ENCODE measurements at places on chromosomes 12 and 14.

DNA sequence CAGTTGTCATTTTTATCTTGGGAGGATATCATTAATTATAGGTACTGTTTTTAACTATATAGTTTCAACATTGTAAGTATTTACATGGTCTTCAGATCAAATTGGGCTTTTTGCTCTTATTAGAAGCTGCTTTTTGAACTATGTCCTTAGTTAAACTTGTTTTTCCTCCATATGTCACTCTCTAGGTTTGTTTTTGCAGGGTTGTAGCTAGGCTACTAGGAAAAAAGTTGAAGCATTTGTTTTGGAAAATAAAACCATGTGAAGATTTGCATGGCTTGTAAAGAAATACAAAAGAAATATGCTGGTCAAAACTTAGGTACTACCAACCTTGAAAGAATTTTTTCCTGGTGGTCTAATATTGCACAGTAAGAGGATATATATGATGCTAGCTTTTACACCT, 3.4 kb downstream of the ARID2 start:
- DNase-seq: no peak

DNA sequence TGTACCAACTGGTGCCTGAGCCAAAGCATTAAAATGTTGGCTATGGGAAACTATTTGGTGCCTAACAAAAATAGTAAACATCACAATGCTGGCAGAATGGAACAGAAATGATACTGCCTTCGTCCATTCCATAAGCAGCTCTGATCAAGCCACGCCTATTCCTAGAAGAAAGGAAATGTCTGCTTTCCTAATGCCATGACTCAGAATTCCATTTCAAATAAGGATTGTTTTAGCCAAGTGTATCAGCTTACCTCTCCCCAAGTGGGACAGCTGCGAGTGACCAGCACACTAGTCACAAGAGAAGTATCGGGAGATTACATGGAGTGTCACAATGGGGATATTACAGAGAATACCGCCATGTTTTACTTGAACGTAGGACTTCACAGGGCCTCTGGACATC, 38.7 kb downstream of the GLT8D2 start:
- DNase-seq: no peak

DNA sequence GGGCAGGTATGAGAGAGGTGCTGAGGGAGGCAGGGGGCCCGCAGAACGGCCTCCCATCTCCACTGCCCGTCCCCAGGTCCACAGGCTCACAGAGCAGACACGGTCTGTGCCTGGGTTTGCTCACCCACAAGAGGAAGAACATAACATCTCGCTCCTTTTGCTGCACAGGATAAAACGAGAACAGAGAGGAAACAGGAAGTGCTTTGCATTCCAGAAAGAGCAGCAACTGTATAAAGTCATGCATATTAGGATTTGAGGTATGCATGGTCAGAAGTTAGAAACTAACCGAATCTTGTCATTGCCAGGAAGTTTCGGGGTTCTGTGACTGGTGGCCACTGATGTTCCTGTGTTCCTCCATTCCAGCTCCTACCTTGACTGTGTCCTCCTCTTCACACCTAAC, 25.0 kb downstream of the NTF3 start:
- DNase-seq: no peak

GRCh38 chr14:104309657-104310369, 171.4 kb downstream of the KIF26A start:
- no peak for DNase-seq

DNA sequence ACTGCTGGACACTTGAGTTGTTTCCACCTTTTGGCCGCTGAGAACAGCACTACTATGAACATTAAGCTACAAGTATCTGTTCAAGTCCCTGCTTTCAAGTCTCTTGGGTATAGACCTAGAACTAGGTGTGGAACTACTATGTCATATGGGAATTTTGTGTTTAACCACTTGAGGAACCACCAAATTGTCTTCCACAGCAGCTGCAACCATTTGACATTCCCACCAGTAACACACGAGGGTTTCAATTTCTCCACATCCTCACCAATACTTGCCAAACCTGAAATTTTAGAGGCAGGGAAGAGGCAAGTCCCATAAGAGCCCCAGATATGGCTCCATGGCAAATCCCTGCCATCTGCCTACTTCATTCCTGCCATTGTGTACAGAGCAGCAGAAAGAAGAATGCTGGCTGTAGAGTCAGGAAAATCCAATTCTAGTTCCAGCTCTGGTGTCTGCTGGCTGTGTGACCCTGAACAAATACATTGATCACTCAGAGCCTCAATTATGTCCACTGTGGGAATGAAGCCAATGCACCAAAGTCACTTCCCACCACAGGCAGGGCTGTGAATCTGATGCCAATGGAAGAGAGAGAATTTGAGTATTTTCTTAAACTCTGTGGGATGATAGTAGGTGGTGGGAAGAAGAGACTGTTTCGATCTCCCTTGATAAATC, 17.8 kb downstream of the PITPNM2 start:
- no peak for DNase-seq

GRCh38 chr12:68065163-68065562, 75.9 kb downstream of the IFNG-AS1 start:
- DNase-seq: no peak

- no peak for DNase-seq
Observed at GRCh38 chr12:114649585-114649984, 34.4 kb downstream of the TBX3 start.

DNA sequence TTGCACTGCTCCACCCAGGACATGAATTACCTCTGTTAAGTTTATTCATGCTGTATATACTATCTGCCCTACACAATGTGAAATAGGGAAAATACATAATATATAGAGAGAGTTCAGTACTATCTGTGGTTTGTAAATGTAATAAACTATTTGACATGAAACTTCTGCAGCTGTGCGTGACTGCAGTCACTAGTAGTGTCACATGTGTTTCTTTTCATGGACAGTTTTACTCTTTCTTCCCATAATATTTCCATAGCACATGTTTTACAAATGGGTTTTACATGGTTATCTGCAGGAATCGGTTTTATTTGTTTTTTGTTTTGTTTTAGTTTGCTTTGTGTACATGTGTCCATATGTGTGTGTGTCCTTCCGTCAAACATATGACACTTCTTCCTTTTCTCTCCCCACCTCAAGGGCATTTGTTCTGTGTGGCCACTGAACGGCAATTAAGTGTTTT, 1644.1 kb upstream of the FLRT2 start:
- DNase-seq: no peak

DNA sequence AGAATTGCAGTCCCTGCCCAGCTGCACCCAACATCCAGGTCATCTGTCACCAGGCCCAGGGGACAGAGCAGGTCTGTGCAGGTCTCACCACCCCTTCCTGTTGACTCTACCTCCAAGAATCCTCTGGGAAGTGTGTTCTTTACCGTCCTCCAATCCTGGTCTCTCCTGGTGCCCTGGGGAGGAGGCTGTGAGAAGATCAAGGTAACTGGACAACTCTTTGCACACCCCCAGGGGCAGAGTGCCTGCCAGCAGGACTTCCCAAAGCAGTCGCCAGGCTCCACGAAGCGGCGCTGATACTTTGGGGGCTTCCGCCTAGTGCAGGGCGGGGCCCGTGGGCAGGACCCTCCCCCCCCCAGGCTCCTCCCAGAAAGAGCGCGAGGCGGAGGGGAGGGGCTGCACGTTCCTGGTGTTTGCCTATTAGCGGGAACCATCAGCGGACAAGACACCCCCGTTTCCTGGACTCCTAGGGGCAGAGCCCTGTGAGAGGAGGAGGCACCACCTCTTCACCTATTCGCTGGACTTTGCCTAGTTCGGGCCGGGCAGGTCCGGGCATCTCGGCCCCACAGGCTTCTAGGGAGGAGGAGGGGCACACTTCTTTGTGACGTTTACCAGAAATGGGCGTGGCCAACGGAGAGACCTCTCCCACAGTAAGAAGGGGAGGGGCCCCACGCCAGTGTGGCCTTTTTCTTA, 918.0 kb downstream of the AACS start:
- DNase-seq: no peak

- DNase-seq: no peak
Observed at GRCh38 chr14:94128216-94128839, 1.1 kb downstream of the IFI27L2 start.

GRCh38 chr12:53208877-53209463, 1.9 kb upstream of the ITGB7 start:
- no peak for DNase-seq

- no peak for DNase-seq
Observed at GRCh38 chr14:68969278-68970033, 9.6 kb downstream of the ACTN1 start.

GRCh38 chr12:1291601-1292332, 300.7 kb downstream of the ERC1 start:
- DNase-seq: no peak

GRCh38 chr12:61758661-61759060, 501.5 kb upstream of the USP15 start:
- DNase-seq: no peak

GRCh38 chr14:29926228-29926627, 1.4 kb downstream of the PRKD1 start:
- no peak for DNase-seq

- no peak for DNase-seq
Observed at GRCh38 chr14:97120611-97121031, 323.4 kb downstream of the VRK1 start.

- no peak for DNase-seq
Observed at GRCh38 chr14:95337041-95337595, 17.4 kb upstream of the CLMN start.

DNA sequence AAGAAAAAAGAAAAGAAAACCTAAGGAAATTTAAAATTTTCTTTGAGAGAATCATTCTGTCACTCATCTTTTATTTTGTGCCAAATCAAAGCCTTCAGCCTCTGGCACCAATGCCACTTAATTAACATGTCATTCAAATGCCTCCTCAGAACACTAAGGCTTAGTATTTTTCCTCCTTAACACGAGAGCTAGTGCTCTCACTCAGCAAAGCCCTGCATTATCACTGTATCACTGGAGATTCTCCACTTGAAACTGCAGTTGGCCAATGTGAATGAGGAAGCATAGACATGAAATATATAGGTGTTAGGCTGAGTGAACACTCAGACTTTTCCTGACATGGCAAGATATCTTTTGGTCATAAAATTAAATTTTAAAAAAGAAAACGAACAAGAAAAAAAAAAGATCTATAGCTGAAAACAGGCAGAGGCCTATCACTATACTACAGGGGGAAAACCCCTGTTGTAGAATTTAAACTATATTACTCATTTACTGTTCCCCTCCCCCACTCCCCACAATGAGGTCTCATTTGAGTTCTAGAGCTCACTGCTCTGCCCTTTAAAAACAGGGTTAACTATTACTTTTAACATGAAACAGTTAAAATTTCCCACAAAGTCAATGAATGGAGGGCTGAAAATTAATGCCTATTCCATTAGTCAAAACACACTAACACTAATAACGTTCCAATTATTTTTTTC, 5.1 kb downstream of the MBIP start:
- no peak for DNase-seq

GRCh38 chr12:80988986-80989385, 51.3 kb upstream of the LIN7A start:
- DNase-seq: no peak

DNA sequence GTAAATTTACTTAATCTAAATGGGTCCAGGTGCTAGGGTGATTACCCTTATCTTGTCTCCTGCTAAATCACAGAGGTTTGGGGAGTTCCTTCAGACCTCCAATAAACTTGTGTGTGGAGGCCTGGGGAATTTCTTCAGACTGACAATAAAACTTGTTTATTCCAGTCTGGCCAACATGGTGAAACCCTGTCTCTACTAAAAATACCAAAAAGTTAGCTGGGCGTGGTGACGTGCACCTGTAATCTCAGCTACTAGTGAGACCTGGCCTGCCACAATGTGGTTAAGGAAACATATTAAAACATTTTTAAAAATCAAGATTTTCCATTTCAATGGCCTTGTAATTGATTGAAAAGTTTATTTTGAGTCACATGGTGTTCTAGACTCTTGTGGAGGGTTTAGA, 126.9 kb upstream of the FGD4 start:
- DNase-seq: no peak

DNA sequence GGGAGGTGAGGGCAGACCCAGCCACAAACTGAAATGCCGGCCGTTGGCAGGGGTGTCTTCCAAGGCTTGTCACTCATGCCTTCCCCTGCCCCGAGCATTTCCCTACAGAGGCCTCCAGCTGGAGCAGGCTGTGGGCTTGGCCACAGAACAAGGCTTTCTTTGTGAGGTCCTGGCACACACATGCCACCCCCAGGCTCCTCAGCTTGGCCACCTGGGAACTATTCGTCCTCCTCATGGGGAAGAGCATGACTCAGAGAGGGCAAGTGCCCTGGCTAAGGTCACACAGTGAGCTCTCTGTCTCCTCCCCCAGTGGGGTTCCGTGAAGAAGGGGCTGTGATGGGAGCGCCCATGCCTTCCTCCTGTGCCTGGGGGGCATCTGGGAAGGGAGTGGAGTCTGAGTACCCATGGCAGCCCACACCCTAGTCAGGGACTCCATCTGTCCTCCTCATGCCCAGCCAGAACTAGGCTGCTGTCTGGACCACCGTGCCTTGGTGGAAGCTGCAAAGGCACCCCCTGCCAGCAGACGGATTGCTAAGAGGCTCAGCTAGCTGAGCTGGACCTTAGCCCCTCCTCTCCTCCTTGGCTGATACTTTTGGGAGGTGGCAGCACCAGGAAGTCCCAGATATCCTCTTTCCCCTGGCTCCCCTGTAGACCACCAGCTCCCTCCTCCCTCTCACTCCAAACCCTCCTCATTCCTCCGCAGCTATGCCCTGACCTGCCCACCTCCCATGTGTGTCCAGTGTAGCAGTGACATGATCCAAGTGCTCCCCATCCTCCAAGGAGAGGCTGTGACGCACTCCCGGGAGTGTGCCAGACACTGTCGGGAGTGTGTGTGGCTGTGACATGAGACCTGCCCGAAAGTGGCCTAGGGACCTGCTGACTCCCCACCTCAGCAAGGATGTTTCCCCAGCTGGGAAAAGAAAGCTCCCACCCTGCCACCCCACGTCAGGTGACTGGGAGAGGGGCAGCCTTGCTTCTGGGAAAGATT, 21.4 kb downstream of the ABCB9 start:
- peak; percentile 65 for DNase-seq

- DNase-seq: no peak
Observed at GRCh38 chr12:75704664-75705063, 193.3 kb upstream of the KRR1 start.

- DNase-seq: no peak
Observed at GRCh38 chr14:103519837-103520212, 2.8 kb downstream of the CKB start.

All from amygdala (tissue), 56 donors.